B cell (primary cell): ENCODE measurements at places on chromosomes 3 and 15. TPM values are rescaled to one million over a fixed set of nuclear protein-coding genes. Genes with fewer than 3 reads are reported as not detected.

- no peak overlapping the region for H3K27ac ChIP-seq
- no peaks in the 10 kb centered on the region for H3K27me3 ChIP-seq
- no peaks in the 10 kb centered on the region for H3K4me1 ChIP-seq
- DNase-seq: no peak
- H3K4me3 ChIP-seq: no peak overlapping the region
Observed at GRCh38 chr3:101665357-101665756, 11.6 kb downstream of the ZBTB11 start.

DNA sequence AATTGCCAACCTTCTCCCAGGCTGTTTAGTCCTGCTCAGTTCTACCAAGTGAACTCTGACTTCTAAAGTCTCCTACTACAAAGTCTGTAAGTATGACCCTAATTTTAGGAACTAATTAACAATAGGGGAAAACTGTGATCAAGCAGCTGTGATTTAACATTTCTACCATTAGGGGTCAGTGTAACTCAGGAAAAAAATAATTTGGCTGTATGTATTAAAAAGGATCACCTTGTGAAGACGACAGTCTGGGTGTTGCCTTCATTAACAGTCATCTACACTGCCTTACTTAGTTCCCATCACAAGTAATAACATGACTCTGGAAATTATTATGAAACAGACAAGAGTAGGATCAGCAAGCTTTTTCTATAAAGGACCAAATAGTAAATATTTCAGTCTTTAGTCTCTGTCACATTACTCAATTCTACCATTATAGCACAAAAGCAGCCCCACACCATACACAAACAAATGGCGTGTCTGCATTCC, 4.2 kb upstream of the NPHP3 start:
- peaks cover 10% of the 10 kb centered on the region for H3K4me1 ChIP-seq
- H3K27ac ChIP-seq: no peak overlapping the region
- H3K27me3 ChIP-seq: no peaks in the 10 kb centered on the region
- no peak overlapping the region for H3K4me3 ChIP-seq

DNA sequence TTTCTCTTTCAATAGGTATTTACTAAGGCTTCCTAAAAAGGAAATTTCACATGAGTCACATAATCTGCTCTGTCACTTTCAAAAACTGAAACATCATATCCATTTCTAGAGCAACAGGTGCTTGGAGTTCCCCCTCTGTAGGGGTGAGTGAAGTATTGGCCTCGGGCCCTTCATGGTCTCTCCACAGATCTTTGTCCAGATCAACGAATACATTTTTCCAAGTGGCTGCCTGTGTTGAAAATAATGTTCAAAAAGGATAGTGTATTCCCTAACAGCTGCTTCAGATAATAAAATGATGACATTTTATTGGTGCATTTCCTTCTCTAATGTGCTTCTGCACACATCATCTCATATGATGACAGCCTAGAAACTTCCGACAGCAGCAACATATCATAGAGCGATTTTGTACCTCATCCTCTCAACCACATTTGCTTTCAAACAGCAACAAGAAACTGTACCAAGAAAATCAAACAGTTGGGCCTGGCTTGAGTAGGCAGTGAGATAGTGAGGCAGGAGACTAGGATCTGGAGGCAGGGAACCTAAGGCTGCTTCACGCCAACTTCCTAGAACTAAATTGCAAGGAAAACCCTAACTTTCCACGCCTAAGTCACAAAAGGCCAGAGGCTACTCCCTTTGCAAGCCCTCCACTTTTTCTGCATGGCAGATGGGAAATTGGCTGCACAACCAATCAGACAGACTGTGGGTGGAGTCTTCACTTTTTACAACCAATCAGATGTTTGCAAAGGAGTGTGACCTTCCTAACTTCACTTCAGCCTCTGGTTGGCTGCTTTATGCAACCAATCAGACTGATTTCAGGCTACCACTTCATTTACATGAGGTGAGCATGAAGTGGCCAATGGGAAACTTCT, 340.2 kb downstream of the LRRC3B start:
- H3K27ac ChIP-seq: no peak overlapping the region
- no peaks in the 10 kb centered on the region for H3K27me3 ChIP-seq

GRCh38 chr3:130779031-130779430, 32.4 kb upstream of the PIK3R4 start:
- no peaks in the 10 kb centered on the region for H3K36me3 ChIP-seq
- peaks cover 2% of the 10 kb centered on the region for H3K27me3 ChIP-seq
- no peak overlapping the region for H3K4me3 ChIP-seq
- H3K27ac ChIP-seq: no peak overlapping the region

- H3K4me1 ChIP-seq: peaks cover 21% of the 10 kb centered on the region
- peaks cover 2% of the 10 kb centered on the region for H3K36me3 ChIP-seq
- H3K27ac ChIP-seq: no peak overlapping the region
Observed at GRCh38 chr3:107634099-107634489, 111.3 kb downstream of the BBX start.

- no peaks in the 10 kb centered on the region for H3K27me3 ChIP-seq
- H3K4me1 ChIP-seq: peaks cover 22% of the 10 kb centered on the region
- no peak for DNase-seq
Observed at GRCh38 chr3:23253214-23253613, 50.1 kb downstream of the UBE2E2 start.

C3orf38 gene
- 42.5 and 50.0 TPM in 2 replicates for total RNA-seq

DNA sequence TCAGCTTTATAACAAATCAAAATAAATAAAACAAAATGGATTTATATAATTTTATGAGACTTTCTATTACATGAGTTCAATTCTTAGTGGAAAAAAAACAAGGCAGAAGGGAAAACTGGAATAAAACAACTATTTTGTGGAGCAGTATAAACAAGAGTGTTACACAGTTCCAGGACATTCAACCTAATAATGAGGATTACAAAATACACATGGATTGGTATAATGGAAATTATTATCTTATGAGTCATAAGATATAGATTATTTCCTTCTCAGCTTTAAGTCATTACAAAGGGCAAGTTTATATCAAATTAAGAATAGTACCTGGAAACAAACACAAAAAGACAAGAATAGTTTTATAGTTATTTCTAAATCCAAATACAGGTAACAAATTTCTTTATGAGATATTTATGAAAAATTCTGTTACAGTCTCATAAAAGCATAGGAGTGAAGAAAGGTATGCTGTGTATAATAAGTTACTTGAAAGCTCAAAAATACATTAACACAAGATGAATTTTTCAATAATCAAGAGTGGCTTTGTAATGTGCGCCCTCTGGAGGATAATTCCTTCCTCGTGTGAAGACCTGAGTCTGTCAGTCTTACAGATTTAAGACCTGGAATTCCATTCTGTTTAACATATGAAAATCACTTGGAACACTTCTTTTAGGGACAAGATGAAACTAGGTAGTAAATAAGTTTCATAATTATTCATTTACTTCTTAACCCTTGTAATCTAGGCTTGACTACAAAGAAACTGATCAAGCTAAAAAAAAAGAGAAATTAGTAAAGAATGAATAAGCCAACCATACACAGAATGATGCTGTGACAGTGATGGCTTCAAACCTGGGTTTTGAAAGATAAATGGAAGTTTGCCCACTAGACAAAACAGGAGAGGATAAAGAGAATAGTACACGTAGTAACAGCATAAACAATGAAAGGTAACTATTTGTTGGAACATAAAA, 9.5 kb downstream of the COPS2 start:
- no peak overlapping the region for H3K4me3 ChIP-seq
- H3K4me1 ChIP-seq: peaks cover 5% of the 10 kb centered on the region
- H3K27me3 ChIP-seq: no peaks in the 10 kb centered on the region
- DNase-seq: peak; percentile 53
- H3K36me3 ChIP-seq: peaks cover 11% of the 10 kb centered on the region

DNA sequence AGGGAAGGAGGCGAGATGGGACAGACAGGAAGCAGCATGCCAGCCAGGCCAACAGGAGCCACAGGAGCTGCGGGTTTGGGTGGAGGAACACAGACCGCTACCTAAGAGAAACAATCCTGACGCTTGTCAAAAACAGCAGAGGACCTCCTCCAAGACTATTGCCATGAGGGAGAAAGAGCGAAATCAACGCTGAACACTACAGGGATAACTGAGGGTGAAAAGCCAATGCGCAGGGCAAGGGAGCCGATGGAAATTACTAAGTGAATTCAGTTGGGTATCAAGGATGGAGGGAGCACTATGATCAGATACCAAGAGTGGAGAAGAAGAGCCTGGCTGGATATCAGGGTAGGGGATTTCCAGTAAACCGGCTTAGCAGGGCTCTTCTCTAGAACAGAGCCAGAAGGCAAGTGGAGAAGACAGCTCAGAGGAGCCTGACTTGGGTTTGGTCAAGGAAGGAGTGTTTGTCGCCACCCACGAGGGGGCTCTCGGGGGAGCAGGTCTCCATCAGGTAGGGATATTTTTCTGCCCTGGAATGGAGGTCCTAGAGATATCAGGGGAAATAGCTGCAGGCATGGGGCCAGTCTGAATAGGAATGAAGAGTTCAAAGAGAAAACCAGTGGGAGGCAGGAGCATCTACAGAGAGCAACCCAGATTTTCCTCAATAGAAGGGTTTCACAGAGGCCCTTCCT, 48.4 kb downstream of the SLC41A3 start:
- H3K36me3 ChIP-seq: peaks cover 5% of the 10 kb centered on the region
- no peaks in the 10 kb centered on the region for H3K4me1 ChIP-seq

HCN4 gene
- not detected in 2 replicates for total RNA-seq

GUCA1C gene
- not detected in 2 replicates for total RNA-seq

ZNF385D gene
- not detected in 2 replicates for total RNA-seq

GRCh38 chr15:33136353-33136752, 58.2 kb downstream of the FMN1 start:
- no peaks in the 10 kb centered on the region for H3K36me3 ChIP-seq
- H3K4me1 ChIP-seq: no peaks in the 10 kb centered on the region
- DNase-seq: no peak
- no peak overlapping the region for H3K27ac ChIP-seq
